Peyer's patch (tissue), 4 donors: ENCODE measurements at places on chromosomes 6 and 20.

- DNase-seq, result no peak
Measured at GRCh38 chr6:156718647-156719394, 58.4 kb upstream of the ARID1B start.

DNA sequence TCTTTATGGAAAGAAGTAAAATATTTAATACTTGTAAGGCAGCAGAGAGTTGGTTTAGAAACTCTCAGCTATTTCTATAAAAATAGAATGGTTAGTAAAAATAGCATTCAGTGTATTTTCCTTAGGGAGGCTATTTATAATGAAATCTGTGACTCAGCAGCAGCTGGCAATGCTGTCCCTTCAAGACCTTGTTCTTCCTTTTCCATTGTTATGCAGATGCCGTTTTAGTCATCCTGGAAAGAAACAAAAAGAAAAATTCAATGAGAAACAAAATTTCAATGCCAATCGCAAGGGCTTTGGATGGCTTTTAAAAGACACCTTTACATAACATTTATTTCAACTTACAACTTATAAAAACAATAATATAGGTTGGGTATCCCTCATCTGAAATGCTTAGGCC, 17.5 kb downstream of the MPC1 start:
- DNase-seq, result no peak

DNA sequence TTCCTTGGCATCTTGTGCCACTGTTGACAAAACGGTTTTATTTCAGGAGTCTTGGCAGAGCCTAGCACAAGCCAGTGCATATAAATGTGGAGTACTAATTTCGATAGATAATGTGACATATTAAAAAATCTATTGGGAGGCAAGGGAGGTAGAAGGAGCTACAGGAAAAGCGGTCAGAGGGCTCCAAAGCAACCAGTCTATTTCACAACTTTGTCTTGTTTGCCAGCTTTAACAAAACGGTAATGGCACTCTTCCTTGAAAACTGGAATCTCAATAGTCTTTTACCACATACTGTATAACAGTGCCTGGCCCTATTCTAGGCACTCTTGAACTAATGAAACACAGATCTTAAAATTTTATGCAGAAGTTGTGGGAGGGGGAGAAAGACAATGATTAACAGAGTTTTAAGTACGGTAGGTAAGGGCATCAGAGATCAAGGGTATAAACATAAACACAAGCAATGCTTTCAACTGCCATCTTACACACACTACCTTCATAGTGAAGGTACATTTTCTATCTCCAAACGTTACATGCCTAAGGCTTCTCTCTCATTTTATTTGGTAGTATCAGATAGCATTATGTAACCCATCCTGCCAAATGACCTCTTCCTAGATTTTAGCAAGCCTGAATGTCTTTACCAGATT, 33.5 kb upstream of the SYNCRIP start:
- DNase-seq, result no peak

GRCh38 chr20:12466915-12467314, 541.9 kb upstream of the SPTLC3 start:
- DNase-seq, result no peak

DNA sequence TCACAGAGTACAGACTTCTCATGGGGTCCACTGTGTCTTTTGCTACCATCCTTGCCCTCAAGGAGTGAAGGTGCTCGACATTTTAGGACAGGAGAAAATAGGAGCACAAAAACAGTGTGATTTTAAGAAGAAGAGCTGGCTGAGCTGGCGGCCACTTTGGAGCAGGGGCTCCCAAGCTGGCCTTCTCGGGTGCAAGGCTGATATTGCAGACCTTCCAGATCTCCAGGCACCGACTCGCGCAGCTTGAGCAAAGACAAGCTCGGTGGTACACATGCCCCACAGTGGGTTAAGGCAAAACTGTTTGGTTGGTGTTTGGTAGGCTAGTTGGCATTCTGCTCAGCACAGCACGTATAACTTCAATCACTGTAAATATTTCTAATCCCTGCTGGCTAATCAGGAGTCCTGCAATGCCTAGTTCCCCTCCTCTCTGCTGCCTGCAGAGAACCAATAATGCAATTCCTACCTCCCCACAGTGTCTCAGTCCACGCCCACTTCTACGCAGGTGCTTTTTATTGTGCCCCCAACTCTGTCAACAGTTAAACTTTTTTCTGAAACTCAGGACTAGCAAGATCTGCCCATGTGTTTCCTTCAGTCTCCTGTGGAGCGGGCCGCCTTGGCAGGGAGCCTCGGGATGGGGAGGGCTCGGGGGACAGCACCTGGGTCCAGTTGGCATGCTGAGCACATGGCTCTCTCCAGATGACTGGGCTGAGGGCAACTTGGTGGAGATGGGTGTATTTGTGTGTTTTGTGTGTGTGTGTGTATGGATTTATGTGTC, 12.7 kb upstream of the SMOC2 start:
- no peak for DNase-seq

GRCh38 chr6:53294095-53294494, 54.7 kb downstream of the ELOVL5 start:
- DNase-seq, result peak; percentile 65

- peak; percentile 30 for DNase-seq
Measured at GRCh38 chr20:5557123-5557522, 193.1 kb upstream of the SHLD1 start.

DNA sequence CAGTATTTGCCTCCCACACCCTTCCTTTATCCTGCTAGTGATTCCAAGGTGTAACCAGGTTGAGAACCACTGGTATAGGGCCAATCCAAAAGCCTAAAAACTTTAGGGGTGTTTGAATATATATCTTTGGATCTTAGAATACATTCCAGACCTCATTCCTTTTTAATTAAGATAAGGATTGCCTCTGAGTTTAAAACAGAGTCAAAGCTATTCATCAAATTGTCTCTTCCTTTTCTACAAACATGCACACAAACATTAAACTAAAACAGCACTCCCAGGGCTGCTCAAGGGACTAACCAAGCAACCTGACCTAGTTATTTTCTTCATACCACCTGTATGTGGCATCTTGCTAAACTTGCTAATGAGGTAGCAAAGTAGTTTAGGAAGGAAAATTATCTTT, 22.1 kb upstream of the COL9A1 start:
- no peak for DNase-seq

DNA sequence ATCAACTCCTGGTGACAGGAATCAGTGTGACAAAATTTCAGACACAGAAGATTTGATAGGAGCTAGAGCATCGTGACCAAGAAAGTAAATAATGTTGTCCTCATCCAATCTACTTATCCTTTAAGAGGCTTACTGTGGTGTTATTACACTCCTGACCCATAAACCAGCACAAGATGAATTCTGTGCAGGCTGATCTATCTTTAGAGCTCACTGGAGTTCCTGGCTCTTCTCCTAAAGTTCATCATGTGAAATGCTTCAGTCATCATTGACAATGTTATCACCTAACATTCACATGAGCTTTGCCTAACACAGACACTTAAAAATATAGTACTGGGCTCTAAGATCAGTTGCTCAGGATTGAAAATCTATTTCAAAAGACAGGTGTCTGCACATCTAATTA, 271.0 kb upstream of the HSF2 start:
- no peak for DNase-seq

- no peak for DNase-seq
Measured at GRCh38 chr6:30572148-30572547, 906 bp downstream of the ABCF1 start.

DNA sequence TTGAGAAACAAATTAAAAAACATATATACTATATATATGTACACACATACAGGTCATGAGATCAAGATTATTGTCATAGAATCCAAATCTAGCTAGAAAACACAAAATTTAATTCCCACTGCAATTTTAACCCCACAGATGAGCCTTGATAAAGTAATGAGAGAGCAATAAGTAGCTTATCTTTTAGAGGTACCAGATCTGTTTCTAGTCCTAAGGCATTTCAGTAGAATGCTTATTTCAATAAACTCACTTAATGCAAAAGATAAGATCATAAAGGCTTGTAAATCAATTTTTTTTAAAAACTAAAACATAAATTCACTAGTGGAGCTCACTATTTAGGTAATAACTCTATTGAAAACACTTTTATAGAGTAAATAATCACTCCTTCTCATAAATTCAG, 47.2 kb downstream of the PRKN start:
- DNase-seq, result no peak

DNA sequence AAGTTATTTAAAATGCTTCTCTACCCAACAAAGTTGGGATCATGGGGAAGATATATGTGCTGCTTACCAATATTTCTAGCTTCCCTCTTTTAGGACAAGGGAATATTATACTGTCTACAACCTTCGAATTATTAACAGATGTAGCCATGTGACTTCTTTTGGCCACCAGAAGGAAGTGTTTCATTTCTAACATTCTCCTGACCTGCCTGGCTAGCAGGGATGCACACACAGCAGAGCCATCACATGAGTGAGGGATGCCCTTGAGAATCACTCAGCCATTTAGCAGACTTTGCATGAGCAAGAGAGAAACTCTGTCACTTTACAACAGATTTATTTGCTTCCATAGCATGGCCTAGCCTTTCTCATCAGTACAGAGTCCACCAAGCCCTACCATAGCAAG, 230.7 kb upstream of the MARCKS start:
- DNase-seq, result no peak

DNA sequence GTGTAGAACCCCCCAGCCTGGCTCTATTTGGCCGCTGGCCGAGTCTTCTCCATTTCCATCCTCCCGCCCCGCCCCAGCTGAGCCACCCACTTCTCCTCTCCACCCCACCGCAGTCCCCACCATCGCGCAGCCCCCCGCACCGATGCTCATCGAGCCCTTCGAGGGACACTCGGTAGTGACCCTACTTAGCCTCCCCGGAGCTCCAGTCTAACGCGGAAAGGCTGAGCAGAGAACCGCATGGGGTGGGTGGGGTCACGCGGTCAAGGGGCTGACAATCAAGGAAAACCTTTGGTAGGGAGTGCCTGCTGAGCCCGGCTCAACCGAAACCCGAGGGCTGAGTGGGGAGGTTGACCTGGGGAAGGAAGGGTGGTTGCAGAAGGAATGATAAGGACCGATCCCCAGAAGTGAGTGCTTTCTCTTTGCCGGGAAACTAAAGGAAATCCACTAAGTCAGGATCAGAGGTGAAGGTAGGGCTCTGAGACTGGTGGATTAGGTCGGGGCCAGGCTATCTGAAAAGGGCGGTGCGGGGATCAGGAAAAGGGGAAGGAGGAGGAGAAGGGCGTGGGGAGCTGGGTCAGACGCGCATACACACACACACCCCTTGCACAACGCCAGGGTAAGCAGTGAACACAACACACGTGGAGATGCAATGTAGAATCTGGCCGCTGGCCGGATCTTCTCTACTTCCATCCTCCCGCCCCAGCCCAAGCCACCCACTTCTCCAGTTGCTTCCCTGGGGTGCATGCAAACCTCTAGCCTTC, 49.8 kb downstream of the CPXM1 start:
- DNase-seq, result no peak

DNA sequence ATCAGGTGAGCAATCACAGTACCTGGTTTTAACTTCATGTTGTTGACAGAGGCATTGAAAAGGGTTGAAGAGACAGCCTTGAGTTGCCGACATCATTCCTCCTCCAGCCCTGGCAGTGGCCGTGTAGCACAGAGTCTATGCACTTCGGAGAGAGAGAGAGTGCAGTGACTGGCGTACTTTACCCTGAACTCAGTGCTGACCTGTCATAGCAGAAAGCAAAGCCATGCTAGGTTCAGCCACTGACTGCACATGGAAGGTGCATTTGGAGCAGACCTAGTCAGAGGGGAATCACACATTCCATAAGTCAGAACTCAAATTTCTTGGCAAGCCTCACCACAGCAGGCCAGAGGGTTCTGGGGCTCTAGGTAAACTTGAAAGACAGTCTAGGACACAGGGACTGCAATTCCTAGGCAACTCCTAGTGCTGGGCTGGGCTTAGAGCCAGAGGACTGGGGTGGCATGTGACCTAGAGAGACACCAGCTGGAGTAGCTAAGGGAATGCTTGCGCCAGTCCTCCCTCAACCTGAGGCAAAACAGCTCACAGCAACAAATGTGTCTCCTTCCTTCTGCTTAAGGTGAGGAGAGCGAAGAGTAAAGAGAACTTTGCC, 69.1 kb downstream of the ELOVL4 start:
- DNase-seq, result no peak

DNA sequence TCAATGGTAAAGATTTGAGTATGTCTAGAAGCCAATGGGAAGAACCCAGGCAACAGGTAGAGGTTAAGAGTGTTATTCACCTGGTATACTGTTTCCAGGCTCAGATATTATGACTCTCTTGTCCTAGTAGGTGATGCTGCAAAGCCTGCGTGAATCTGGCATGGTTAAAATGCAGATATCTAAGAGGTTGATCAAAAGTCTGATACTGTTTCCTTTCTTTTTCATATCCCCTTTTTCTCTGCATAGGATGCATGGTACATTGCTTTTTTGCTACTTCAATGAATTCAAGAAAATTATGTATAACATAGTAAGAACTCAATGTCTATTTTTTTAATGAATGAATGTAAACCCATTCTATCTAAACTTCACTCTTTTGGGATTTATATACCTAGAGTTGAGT, 284.3 kb upstream of the KHDRBS2 start:
- no peak for DNase-seq

DNA sequence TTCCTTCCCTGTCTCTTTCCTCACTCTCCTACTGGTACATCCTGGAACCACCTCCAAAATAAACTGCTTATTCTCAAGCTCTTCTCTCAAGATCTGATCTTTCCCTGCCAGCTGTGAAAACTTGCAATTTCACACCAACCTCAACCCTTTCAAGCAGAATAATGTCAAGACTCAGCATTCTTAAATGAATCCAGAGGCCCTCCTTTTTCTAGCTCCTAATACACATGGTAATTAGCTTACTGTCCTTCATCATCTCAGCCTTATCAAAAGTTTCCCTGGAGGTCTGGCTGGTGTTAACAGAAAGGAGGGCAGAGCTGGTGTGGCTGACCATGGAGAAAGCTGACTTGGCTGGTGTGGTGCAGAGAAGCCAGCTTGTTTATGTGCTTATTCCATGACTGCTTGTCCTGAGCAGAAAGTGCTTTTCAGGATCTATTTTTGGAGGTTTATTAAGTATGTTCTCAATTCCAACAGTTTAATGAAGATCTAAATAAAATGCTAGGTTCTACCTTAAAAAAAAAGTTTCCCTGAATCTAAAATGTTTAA, 50.5 kb downstream of the CFAP61 start:
- no peak for DNase-seq

DNA sequence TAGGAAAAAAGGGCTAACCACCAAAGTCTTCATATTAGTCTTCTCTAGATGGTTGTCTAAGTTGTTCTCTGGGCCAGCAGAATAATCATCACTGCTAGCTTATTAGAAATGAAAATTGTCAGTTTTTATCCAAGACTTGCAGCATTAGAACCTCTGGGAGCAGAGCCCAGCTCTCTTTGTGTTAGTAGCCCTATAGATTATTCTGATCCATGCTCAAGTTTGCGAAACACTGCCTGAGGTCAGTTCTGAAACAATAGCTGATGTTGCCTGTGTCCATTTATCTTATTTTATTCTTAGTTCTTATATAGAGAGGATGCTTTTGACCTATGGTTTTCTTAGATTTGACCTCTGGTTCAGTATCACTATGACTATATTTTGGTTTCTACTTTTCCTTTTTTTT, 66.9 kb downstream of the BCKDHB start:
- no peak for DNase-seq
